ENCODE measurements at places on chromosomes 1 and 21.

DNA sequence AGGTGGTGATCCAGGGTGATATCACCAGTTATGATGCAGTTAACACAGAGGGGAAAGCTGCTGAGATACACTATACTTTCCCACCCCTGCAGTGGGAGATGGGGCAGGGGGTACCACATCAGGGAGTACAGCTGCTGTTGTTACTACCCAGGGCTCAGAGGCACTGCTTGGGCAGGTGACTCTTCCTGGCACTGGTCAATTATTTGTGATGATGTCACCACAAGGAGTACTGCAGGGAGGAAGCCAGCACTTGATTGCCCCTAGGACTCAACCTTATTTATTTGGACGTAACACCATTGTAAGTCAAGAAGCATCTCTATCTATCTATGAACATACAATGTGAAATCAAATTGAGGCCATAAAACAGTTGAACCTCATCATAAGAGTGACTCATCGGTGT is 10.1 kb downstream of the IFNAR1 start:
- no peak for DNase-seq

DNA sequence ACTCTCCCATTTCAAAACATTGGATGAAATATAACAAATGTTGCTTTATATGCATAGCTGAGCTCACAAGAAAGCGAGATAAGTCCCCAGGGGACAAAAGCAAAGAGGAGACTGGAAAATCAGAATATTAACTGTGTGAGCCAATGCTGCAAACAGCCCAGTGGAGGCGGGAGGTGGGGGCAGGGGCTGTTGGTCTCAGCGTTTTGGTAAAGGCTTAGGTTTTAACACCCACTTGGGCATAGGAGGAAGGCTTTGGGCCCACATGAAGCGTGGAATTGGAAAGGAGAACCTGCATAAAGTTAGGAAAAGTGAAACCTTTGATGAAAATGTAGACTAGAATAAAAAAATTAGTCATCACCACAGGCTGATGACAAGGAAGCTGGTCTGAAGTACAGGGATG is 30.2 kb upstream of the SMIM12 start:
- no peak for DNase-seq

DNA sequence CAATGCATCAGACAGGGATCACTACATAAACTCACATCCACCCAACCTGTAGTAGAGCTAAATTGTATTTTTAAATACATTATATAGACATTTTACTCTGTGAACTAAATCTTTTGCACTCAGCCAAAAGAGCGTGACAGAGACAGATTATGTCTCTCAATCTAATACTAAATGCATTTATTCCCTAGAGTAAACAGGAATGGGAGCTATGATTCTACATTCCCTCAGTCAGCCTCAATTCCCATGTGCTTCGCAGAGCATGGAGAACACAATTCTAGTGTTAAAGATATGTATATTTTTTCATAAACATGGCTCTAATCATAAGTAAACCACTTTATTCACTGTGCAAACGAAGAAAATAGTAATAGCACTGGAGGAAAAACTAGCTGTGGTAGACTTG is 16.5 kb downstream of the PIGK start:
- DNase-seq: no peak

GRCh38 chr1:109248797-109249629 is at the start of gene CELSR2:
CELSR2 (plus strand) TSS chr1:109249539; CDS start chr1:109250080, 541 bp downstream.
- DNase-seq: peak; percentile 57

DNA sequence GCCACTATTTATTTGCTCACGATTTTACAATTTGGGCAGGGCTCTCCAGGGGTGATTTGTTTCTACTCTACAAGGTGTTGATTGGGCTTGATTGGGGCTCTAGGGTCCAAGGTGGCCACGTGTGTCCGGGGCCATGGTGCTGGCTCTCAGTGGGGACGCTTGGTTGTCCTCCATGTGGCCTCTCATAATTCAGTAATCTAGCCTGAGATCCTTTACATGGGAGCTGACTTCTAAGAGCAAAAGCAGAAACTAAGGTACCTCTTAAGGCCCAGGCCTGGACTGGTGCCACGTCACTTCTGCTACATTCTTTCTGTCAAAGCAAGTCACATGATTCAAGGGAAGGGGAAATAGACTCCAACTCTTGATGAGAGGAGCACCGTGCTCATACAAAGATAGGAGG is 8.1 kb upstream of the PSRC1 start:
- DNase-seq: no peak

DNA sequence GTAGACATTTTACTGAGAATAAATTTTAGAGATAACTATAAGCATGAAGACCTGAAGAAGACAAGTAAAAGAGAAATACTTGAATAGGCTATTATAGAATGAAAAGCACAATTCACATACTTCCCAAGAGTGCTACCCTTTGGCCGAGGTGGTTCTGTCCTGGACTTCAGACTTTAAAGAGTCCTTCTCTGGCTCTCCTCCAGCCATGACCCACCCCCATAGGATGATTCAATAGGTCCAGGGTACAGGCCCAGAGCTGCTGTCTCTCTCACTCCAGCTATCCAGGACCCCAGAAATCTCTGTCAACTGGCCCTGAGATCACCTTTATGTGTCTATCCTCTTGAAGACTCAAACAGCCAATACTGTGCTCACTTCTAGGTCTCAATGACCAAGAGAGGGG is 1.3 kb upstream of the SMCP start:
- no peak for DNase-seq

GRCh38 chr1:8482979-8483381 is 165.1 kb downstream of the SLC45A1 start:
- no peak for DNase-seq

GRCh38 chr1:92482665-92483609 is 3.8 kb downstream of the GFI1 start:
- DNase-seq: peak; percentile 22

GRCh38 chr21:39094087-39094780 is 89.0 kb downstream of the PSMG1 start:
- no peak for DNase-seq

- DNase-seq: no peak
Observed at GRCh38 chr1:37425221-37425620, 49.2 kb upstream of the ZC3H12A start.

- peak; percentile 16 for DNase-seq
Observed at GRCh38 chr21:41965045-41965444, 11.2 kb upstream of the C2CD2 start.

DNA sequence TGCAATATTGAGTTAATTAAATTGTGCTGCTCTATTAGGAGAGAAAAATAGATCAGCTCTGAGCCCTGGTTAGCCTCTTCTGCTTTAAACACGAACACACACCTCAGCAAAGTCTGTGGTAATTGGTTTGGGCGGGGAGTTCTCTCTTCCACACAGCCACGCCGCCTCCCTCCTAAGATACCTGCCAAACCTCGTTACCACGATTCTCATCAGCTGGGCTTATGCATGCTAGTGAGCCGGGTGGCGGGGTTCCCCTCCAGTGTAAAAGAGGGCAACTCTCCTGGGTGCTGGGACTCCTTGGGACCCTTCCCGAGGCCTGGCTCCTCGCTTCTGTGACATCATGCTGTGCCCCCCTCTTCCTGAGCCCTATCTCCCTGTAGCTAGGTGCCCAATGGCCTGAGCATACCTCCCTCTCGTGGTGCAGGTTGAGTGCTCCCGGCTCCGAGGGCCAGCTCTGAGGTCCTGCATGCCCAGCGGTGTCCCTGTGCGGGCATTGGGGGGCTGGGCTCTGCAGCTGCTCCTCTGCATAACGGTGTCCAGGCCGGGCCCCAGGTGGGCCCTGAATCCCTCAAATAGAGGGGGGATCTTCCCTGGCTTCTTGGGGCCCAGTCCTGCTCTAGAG is 182.9 kb downstream of the PRDM16 start:
- no peak for DNase-seq

GRCh38 chr1:204514828-204515227 is 1.4 kb upstream of the MDM4 start:
- no peak for DNase-seq

GRCh38 chr1:109818271-109818987 is 54.7 kb upstream of the EPS8L3 start:
- DNase-seq: no peak

DNA sequence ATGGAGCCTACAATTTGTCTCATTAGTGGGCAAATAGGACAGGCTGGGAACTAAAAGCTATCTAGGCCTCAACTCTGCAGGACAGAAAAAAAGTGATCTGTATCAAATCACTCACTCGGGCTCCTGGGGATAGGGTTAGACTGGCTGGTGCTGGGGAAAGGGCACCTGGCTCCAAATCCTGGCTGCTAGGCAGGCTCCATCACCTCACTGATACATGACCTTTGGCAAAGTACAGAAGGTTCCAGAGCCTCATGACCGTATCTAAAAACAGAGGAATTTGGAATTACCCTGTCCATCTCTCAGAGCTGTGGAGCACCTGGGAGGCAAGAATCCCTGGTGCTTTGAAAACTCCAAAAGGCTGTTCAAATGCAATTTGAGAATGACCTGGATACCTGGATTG is 51.7 kb downstream of the SUSD4 start:
- DNase-seq: no peak

- no peak for DNase-seq
Observed at GRCh38 chr1:185257950-185258208, 59.2 kb downstream of the IVNS1ABP start.

GRCh38 chr1:62245201-62245600 is 50.6 kb downstream of the L1TD1 start:
- DNase-seq: no peak

- DNase-seq: no peak
Observed at GRCh38 chr1:198447468-198447867, 93.0 kb downstream of the ATP6V1G3 start.

DNA sequence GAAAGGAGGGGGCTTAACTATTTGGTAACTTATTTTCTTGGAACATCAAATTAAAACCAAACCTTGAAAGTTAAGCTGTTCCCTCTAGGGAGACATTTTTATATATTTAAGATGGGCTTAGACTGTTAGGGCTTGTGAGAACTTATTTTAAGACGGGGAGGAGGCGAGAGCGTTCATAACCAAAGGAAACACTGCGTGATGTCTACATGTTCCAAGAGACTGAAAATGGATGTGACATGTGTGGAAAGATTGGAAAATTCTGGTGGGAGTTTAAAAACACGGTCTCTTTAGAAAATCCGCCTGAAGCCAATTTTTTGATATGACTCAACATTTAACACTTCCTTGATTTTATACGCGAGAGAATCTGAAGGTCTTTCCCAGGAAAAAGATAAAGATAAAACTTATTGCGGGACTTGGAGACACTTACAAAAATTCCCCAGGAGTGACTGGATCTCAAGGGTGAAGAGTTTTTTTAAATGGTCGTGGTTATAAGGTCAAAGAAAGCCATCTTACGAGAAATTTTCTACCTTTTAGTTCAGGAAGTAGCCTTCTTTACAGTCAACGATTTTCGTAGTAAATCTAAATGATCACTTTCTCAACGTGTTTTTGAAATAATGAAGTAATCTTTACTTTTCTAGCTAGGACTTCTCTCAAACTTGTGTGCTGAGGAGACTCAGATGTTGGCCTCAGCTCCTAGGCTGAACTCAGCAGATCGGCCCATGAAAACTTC is 828 bp downstream of the PNRC2 start:
- DNase-seq: no peak

DNA sequence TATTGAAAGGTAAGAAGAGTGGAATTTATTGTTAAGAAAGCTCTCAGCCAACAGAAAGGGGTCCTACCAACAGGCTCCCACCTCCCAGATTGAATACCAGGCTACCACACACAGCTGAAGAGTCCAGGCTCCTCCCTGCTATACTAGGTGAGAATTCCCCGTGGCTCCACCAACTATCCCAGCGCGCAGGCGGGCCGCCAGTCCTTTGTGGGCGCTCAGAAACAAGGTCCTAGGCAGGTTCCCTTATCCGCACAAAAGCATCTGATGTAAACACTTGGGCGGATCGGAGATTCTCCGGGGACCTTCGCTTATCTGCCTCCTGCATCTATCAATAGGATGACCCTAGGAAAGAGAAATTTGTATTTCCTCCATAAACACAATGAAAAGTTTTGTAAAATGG is 423.9 kb upstream of the ADGRL4 start:
- no peak for DNase-seq

DNA sequence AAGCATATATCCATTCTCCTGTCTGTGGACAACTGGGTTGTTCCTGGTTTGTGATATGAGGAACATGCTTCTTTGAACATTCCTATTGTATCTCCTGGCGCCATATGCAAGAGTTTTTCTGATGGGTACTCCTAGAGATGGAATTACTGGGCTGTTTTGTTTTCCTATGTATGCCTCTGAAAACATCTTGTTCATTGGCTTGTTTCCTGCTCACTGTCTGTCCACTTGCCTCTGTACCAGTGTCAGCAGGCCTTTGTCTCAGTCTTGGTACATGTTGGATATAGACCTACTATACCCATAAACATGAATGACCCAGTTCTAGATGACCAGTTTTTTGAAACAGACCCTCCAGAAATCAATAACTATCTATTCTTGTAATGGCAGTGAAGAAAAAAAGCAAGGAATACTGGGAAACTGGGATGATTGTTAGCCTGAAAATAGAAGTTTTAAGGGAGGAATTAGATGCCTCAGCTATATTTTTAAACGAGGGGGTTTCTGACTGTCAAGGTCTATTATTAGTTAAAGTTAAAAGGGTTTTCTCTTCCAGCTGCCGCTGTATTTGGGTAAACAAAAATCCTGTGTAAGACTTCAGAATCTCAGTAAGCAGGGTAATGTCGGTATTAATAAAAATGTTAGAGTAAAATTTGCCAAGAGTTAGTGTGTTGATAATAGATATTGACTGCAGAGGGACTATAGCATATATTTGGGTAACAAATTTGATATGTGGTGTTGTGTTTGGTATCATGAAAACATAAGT is 103.6 kb downstream of the RYR2 start:
- DNase-seq: no peak

DNA sequence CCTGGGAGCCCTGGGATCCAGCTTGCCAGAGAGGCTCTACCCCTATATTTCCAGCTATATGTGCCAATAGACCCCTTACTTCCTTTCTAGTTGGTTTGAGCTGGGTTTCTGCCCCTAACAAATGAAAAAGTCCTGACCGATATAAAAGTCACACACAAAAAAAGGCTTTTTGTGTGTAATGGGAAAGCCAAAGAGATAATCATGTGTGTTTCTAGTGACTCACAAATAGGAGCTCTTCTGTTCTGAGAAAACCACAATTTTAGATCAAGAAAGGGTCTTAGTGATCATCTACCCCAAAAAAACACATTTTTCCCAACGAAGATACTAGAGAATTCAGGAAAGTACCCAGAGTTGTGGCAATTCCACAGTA is 23.0 kb upstream of the PLEKHA6 start:
- DNase-seq: no peak

DNA sequence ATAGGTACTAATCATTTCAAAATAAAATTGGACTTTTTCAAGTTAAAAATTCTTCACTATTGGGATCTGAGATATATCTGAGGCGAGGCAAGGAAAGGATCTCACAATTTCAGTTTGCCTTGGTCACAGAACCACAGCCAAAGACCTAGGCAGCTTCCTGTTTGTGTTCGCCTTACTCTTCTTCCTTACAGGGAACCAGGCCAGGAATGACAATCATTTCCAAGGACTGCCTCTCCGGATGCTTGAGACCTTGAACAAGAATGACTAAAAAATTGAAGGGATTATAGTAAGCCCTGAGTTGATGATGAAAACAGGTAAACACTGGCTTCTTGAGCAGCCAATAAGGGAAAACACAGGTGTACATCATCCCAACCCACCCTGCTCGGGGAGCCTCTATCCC is 35.2 kb upstream of the SERBP1 start:
- DNase-seq: no peak

GRCh38 chr1:21590126-21590880 is 78.9 kb downstream of the RAP1GAP start:
- no peak for DNase-seq

- DNase-seq: no peak
Observed at GRCh38 chr21:34340061-34340460, 23.7 kb upstream of the KCNE2 start.

Data from naive B cell (primary cell).